NCI-H345 (cell line): ENCODE measurements at places on chromosomes 1 and 21.

DNA sequence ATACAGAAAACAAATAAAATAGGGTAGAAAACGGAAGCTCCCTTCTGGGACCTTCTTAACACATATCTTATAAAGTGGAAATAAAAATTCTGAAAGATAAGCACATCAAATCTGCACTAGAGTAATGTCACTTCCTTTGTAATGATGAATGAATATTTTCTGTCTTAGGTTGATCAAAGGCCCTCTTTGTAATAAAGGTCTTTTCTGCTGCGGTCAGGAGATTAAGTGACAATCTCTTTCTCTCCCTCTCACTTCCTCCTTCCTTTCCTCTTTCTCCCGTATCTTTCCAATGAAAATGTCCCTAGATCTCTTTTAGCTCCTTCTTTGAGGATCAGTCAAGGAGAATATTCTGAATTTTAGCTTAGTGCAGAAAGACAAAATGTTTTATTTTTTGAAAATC is 33.8 kb downstream of the TMCO1 start:
- DNase-seq: no peak

DNA sequence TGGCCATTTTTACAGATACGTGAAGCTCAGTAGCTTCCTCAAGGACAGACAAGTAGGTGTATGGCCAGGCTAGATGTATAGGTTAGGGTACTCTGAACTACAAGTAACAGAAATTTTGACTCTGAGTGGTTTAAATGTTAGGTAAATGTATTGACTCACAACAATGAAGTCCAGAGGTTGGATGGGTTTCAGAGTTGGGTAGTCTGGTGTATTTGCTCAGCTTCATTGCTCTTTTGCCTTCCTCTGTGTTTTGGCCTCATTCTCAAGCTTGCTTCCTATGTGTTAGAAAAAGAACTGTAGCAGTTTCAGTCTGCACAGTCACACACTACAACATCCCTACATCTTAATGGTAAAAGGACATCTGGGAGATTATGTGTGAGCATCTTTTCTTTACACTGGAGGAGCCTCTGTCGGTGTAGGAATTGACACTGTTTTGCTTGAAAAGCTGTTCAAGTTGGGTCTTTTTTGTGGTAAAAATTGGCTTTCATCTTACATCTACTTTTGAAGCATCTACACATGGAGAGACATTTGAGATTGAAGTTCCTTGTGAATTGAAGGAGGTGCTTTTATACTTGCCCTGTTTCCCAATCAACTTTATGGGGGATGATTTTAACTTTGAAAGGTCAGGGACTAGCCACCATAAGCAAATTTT is 64.4 kb downstream of the MAST2 start:
- no peak for DNase-seq

GRCh38 chr1:87929906-87930305 is 601.2 kb downstream of the LMO4 start:
- DNase-seq: no peak

DNA sequence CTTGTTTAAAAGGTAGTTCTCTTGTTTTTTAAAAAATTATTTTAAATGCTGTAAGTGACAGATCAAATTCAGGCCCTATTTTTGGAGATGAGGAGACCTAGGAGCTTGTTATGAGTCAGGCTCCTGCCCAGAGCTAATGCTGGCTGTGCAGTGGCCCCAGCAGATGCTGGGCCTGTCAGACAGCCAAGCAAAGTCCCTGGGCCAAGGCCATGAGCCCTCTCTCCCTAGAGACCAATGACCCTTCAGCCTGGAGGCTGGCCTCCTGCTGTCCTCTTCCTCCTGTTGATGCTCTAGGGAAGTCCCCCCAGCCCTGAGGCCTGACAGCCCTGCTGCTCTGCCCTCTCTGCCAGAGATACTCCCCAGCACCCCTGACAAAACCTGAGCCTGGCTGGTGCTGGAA is 128.1 kb upstream of the CTTNBP2NL start:
- no peak for DNase-seq

DNA sequence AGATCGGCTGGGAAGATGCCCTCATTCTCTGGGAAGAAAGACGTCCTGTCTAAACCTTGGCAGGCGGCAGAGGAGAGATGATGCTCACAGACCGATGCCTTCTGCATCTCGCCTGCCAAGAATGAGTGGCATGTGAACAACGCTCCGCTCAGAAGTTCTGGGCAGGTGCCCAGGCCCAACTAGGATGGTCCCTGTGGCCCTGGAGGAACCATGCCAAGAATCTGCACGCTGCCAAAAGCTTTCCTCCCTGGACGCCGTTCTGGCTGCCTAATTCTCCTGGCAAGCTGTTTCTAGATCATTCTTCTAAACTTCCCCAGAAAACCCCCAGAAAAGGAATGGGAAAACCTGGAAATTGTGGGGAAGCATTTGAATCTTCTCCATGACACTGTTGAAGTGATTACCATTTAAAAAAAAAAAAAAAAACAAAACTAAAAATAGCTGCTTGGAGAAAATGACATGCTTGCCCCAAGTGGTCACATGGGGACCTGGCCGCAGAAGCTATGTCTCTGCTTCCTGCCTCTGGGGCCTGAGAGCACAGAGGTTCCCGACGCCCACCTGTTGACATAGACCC is 440.9 kb downstream of the PRDM2 start:
- no peak for DNase-seq

DNA sequence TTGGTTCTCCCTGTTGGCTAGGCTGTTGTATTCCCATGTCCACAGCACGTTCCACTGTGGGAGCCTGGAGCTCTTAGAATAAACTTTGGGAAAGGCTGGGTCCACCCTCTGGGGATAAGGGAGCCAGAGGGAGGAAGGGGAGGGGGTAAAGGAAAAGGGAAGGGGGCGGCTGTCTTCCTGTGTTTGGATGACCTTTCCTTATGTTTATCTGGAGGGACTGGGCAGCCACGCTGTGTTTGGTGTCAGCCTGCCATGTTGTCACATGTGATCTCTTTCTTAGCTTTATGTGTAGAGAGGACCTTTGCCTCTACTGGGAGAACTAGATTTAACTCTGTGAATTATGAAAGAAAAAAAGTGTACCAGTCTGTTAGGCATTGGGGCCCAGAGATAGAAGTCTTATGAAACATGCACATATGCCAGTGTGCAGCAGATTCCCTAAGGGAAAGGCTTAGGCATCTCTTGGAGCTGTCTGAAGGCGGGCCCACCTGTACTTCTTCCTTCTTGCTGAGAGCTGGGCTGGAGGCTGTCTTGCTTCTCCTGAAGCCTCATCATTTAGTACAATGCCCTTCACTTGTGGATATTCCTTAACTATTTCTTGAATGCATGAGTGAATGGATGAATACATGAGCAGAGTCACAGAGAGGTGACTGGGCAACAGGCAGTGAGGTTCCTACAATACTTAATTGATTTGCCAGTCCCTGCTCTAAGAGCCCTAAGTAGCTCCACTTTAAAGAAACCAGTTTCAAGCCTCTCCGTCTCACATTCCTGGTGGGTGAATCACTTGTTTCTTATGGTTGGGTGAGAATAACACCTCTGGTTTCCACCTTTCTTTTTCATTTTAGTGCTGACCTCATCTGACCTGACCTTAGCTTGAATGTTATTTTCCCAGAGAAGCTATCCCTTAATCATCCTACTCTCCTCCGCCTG is 62.5 kb upstream of the ARHGAP29 start:
- DNase-seq: no peak

- no peak for DNase-seq
Observed at GRCh38 chr1:121458291-121459048, 273.7 kb downstream of the SRGAP2C start.

DNA sequence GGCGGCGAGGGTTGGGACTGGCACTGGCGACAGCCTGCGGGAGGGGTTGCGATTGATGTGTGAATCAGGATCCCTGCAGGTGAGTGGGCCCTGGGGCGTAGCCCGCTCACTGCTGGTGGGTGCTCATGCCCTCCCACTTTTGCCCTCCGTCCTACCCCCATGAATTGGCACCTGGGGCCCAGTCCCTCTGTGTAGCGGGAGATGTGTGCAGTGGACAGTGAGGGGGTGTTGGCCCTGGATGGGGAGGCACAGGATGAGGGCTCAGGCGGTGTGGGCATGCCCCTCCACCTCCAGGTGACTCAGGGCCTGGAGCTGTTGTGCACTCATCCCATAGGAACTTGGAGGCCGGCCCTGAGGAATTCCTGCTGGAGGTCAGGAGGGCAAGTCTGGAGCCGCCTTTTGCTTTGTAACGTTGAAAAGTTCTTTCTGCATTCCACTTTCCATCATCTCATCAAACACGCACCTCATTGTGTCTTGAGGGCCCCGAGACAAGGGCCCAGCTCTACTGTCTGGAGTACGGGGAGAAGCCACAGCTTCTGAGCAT is 3.0 kb downstream of the PEAR1 start:
- no peak for DNase-seq

DNA sequence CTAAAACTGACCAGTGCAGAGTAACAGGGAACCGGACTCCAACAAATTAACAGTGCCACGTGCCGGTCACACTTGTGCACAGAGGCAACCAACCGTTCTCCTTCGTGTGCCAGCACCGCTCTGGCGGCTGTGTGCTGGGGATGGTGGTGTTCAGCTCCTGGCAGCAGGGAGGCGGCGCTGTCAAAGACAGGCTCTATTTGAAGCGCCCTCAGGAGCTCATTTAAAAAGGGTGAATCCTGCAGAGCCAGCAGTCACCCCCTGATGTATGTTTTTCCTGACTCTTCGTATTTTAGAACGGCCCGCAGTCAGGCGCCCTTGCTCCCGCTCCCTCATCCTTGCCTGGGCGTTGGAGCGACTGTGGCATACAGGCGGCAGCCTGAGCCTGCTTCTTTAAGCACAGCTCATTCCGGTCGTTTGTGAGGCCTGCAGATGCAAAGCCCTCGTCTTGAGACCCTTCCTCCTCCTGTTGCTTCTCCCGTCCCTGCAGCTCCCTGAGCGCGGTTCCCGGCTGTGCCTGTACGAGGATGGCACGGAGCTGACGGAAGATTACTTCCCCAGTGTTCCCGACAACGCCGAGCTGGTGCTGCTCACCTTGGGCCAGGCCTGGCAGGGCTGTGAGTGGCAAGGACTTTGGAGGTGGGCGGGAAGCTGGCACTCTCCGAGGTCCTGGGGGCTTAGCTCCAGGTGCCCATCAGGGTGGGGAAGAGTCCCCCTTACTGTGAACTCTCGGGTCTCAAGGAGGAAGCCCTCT is 1.1 kb downstream of the DFFB start:
- peak; percentile 37 for DNase-seq

GRCh38 chr1:187264995-187265602 is 436.4 kb downstream of the PLA2G4A start:
- DNase-seq: peak; percentile 76

DNA sequence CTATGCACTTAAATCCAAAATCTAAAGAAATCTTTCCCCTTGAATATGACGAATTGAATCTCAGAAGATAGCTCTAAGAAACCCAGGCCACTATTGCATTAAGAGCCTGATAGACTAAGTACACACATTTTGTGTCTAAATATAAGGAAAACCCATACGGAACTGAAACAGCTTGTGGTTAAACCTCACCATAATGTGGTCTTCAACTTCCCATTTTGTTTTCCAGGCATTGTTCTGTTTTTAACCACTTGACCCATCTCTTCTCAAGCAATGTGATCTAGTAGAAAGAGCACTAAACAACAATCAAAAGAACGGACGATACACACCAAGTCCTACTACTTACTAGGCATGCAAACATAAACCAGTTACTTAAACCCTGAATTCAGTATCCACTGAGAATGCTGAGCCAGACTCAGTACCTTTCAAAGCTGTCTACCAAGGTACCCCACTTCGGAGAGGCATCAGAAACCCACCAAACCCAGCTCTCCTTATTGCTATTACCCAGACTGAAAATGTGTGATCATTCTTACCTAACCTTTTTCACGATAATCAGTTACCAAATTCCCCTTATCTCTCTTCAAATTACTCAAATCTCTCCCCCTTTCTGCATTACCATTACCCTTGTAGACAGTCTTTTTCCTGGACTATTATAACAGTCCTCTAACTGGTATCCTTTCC is 12.8 kb downstream of the OTUD7B start:
- DNase-seq: no peak

GRCh38 chr1:35657851-35658250 is 16.5 kb upstream of the PSMB2 start:
- DNase-seq: no peak

GRCh38 chr1:59413327-59413720 is 116.4 kb downstream of the FGGY start:
- no peak for DNase-seq

DNA sequence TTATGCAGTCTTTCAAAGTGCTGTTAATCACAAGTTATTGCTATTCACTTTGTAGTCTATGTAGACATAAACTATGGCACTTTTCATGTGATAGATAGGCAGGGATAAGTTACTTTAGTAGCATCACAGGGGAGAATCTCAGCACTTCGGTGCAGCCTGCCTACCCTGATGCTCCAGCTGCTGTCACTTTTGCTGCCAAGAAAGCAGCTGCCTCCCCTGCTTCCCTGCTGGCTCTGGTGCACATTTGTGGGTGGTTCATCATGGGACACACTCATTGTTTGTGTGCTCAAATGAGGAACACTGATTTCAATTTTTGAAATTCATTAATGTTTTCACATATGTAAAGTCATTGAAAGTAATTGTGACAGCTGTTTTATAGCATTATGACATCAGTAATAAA is 272.6 kb downstream of the S1PR1 start:
- no peak for DNase-seq

DNA sequence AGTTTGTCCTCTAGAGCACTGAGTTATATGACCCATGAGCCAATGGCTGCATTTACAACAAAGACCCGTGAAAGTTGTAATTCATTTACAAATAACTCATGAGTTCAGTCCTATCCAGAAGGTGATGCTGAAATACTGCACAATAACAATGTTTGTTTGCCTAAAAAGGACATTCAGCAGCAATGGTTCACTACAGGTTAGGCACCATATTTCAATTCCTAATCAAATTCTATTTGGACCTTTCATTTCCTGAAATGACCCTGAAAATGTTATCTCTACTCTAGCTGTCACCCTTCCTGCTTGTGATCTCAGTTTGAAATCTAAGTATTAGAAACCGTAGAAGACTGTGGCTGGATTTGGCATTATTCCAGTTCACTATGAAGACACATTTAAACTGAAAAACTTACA is 191.2 kb upstream of the SAMSN1 start:
- DNase-seq: no peak

GRCh38 chr1:84856726-84857270 is 36.2 kb downstream of the LPAR3 start:
- DNase-seq: no peak

GRCh38 chr1:244237445-244237844 is 186.4 kb downstream of the ZBTB18 start:
- DNase-seq: no peak

GRCh38 chr1:26597629-26598039 is 68.1 kb downstream of the RPS6KA1 start:
- DNase-seq: peak; percentile 58

- DNase-seq: no peak
Observed at GRCh38 chr1:58095183-58095582, 451.3 kb downstream of the OMA1 start.
